ENCODE measurements at places on chromosomes 7 and 10.

GRCh38 chr10:43411536-43411935 lies 2.5 kb upstream of the HNRNPF start:
- DNase-seq = no peak

DNA sequence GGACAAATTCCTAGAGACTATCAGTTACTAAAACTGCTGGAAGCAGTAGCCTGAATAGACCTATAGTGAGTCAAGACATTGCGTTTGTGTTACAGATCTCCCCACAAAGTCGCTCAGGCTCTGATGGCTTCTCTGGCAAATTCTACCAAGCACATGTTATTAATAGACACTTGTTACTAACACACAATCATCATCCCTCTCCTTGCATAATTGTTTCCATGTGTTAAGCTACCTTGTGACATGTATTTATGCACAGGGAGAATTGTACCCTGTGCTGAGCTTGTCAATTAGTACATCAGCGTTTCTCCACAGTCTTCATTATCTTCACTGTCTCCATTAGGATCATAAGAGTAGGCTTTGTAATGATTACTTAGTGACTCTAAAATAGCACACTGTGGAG lies 31.2 kb downstream of the DYNC2I1 start:
- no peak for DNase-seq

- DNase-seq = no peak
Observed at GRCh38 chr7:8973601-8974000, 540.2 kb downstream of the NXPH1 start.

GRCh38 chr7:158582089-158582456 lies 5.5 kb downstream of the PTPRN2 start:
- no peak for DNase-seq

DNA sequence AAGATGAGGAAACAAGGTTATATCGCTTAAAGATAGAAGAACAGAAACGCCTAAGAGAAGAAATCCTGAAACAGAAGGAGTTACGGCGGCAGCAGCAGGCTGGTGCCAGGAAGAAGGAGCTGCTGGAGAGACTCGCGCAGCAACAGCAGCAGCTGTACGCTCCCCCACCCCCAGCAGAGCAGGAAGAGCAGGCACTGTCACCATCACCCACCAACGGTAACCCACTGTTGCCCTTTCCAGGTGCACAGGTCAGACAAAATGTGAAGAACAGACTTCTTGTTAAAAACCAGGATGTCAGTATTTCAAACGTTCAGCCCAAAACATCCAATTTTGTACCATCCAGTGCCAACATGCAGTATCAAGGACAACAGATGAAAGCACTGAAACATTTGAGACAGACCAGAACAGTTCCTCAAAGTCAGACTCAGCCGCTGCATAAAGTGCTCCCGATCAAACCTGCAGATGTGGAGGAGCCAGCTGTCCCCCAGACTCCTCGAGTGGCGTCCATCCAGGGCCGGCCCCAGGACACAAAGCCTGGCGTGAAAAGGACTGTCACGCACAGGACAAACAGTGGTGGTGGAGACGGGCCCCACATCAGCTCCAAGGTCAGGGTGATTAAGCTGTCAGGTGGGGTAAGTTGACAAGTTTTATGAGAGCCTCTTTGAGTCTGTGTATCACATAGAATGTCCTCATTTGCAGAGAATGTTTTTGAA lies 67.1 kb downstream of the SHH start:
- DNase-seq = no peak
